ENCODE measurements at places on chromosomes 1 and 21.

DNA sequence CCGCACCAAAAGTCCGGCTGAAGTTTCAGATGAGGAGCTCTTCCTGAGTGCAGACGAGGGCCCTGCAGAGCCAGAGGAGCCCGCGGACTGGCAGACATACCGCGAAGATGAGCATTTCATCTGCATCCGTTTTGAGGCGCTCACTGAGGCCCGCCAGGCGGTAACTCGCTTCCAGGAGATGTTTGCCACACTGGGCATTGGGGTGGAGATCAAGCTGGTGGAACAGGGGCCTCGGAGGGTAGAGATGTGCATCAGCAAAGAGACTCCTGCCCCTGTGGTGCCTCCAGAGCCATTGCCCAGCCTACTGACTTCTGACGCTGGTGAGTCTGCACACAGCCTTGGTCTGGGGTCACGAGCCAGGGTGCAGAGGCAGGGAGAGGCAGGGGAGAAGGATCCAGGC is 84.7 kb downstream of the TRIM11 start:
- DNase-seq: no peak

- DNase-seq: no peak
Observed at GRCh38 chr1:230713138-230713537, 784 bp downstream of the AGT start.

- no peak for DNase-seq
Observed at GRCh38 chr1:12621346-12622335, 3.6 kb upstream of the DHRS3 start.

DNA sequence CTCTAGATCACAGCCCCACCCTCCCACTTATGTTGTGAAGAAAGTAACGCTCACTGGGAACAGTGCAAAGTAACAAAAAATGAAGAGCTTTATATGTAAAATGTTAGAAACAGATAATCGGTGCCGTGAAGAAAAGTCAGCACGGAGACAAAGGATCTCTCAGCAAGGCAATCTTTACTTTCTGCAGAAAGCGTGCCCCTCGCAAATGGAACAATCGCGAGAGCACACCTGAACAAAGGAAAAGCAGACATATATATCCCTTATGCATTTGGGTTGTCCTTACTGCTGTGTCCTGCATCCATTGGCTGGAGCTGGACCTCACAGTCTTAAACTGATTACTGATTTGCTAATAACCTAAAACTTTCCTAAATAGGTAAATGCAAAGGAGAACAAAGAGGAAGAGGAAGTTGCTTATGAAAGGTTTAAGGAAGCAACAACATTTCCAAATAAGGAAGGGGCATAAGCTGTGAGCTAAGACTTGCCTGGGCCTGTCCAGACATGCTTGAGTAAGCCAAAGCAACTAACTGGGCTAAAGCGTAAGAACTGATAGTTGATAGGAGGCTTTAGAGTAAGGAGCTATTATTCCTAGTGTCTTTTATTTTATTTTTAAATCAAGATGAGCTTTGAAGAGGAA is 89.7 kb downstream of the GTF2B start:
- peak; percentile 6 for DNase-seq

- no peak for DNase-seq
Observed at GRCh38 chr21:36564647-36565046, 84.7 kb upstream of the CLDN14 start.

DNA sequence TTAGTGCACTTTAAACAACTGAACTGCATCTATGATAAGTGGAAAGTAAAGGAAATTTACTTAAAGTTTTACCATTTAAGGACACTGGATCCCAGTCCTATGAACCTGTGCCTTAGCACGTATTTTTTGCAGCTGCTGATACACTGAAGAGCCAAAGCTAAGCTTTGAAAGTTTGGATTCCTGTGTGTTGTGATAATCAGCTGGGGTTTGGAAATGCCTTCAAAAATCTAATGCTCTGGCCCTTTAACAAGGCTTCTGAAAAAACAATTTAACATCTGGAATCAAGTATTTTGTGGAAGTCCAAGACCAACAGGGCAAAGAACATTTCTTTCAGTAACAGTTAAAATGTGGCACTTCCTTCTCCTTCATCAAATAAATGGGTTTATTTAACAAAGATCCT is 51.8 kb downstream of the DDAH1 start:
- no peak for DNase-seq

GRCh38 chr1:39672551-39672947 is 642 bp upstream of the NT5C1A start:
- no peak for DNase-seq

Measured in Ammon's horn (tissue), 1 donor.